Skin of body (tissue), 3 donors: ENCODE measurements at places on chromosomes 11 and 22. TPM values are rescaled to one million over a fixed set of nuclear protein-coding genes. Genes with fewer than 3 reads are reported as not detected.

- DNase-seq: no peak
These were observed 731 bp upstream of the SLC37A2 start for GRCh38 chr11:125062218-125062930.

Gene CLDN5
- total RNA-seq: 47.5 TPM

Gene HPS5
- 32.8 TPM for total RNA-seq

Gene CYP2D6
- total RNA-seq: 1.4 TPM

GRCh38 chr11:2315395-2316168 lies 13.8 kb downstream of the TSPAN32 start:
- DNase-seq: no peak

DNA sequence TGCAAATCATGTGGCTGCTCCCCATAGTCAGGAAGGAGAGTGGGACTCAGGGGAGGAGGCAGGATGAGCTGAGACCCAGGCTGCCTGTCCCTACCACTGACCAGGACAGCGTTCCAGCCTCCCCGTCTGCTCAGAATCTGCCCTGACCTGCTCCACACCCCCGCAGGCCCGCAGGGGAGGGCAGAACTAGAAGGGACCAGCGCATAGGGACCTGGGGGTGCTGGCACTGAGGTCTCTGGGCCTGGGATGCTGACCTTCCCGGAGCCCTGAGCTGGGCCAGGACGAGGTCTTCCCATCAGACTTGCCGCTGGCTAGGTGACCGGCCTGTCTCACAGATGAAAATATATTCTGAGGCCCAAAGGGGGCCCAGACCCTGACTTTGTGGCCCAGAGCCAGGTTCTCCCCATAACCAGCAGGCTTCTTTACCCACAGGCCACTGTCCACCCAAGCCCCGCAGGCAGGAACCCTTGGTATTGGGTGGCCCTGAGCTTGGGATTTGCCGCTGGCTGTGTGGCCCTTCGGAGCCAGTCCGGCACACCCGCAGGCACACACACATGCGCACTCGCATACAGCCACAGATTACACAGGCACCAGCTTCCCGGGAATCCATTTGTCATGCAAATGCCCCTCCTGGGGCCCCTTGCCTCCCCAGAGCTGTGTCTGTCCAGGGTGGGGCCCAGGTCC lies 13.8 kb upstream of the PIM3 start:
- no peak for DNase-seq

Gene CTSD
- 118 TPM for total RNA-seq

DNA sequence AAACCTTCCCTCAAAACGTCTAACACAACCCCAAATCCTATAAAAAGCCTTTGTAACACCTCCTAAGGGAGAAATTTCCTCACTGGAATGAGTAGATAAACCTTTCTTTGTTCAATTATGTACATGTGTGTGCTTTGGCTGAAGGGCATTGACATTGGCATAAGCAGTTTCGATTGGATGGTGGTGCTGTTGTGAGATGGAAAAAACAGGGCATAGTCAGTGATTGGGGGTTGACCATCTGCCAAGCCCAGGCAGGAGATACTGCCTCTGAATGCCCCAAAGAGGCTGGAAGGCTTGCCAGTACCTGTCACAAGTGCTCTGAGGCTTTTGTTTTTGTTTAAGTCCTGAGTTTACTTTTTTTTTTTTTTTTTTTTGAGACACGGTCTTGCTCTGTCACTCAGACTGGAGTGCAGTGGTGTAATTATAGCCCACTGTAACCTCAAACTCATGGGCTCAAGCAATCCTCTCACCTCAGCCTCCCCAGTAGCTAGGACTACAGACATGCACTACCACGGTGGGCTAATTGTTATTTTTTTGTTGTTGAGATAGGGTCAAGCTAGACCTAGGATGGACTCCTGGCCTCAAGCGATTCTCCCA lies 1.2 kb upstream of the CCDC117 start:
- DNase-seq: no peak

DNA sequence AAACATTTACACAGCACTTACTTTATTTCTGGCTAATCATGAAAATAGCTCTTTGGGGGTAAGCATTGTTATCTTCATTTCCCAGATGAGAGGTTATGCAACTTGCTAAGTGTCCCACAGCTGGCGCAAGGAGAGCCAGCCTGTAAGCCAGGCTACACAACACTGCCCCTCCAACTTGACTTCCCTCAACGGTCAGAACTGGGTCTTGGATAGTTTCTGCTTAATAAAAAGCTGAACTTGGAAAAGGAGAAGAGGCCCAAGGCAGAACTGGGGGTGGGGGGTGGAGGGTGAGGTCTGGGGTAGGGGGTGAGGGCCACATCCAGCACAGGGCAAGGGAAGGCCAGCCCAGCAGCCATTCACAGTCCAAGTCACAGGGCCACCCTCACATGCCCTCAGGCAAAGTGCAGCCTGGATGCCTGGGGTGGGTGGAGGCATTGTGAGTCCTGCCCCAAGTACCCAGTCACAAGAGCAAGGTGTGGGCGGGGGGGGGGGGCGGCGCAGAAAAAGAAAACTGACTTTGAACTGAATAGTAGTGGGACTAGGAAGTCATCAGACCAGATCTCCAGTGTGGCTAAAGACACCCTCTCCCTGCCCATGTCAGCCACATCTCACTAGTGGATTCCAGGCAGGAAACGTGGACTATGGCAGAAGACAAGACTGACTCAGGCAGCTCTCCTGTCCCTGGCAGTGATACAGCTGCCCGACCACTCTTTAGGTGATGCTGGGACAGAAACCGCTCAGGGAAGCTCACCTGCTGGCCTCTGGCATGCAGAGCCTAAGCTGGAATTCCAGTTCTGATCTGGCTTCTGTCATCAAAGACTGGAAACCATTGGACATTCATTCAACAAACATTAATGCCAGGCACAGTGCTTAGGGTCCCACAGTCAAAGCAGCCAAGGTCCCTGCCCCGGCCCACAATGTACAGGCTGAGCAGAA lies 52.4 kb downstream of the PACSIN2 start:
- DNase-seq: no peak
